Umbilical cord (tissue), 2 donors: ENCODE measurements at places on chromosomes 3 and 15. TPM values are rescaled to one million over a fixed set of nuclear protein-coding genes. Genes with fewer than 3 reads are reported as not detected.

DNA sequence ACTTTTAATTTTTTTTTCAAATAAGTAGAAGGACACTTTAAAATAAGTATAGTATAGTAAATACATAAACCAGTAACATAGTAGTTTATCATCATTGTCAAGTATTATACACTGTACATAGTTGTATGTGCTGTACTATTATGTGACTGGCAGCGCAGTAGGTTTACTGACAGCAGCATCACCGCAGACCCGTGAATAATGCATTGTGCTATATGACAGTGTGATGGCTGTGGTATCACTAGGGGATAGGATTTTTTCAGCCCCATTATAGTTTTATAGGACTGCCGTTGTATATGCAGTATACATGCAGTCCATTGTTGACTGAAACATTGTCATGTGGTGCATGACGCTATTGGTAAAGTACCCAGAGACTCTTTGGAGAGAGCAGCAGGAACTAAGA is 306.5 kb downstream of the SQOR start:
- DNase-seq = no peak

GRCh38 chr15:98433856-98434255 is 214.5 kb upstream of the IGF1R start:
- no peak for DNase-seq

DNA sequence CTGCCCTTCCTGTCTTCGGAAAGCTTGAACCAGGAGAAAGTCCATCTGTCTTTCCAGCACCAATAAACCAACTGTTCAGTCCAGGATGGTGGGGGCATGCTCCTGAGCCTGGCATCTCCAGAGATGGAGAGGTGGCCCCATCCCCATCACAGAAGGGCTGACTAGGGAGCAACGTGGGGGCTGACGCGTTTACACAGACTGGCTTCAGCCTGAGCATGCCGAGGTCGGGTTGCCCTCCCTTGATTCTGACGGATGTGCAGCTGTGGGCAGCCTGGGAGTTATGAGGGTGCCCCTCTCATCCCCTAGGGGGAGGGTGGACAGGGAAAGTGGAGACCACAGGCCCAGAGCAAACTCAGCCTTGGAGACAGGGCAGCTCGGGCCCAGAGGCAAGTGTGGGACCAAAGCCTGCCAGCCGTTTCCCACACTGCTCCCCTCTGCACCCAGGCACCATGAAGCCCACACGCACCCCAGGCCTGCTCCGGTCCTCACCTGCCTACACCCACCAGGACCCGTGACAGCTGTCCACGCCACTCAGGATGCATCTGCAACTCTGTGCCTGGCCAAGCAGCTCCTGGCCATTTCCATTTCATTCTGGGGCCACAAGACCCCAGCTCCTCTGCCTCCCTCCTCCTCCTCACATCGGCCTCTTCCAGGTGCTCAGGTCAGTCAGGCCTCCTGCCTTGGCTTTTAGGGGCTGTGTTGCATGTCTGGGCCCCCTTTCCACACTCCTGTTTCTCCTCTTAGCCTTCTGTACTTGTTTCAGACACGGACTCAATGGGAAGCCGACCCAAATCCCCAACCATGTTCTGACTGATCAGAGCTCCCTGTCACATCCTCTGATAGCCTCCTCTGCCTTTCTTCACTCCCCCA is 48.2 kb upstream of the SLC41A3 start:
- no peak for DNase-seq

DNA sequence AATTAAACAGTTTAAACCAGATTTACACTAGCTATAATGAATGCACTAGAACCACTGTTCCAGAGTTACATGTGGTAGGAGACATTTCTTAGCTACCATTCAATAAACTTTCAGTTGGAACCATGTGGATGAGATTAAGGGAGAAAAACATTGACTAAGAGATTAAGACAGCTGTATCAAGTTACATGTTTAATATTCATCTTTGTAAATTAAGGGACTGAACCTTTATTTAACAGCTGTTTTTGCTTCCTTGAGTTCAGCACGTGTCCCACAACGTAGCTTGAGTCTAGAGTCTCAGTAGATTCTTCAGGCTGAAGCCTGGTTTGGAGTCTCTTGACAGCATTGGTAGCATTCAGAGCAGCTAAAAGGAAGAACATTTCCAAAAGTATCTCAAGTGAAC is 27.2 kb upstream of the CFAP44 start:
- DNase-seq = no peak

DNA sequence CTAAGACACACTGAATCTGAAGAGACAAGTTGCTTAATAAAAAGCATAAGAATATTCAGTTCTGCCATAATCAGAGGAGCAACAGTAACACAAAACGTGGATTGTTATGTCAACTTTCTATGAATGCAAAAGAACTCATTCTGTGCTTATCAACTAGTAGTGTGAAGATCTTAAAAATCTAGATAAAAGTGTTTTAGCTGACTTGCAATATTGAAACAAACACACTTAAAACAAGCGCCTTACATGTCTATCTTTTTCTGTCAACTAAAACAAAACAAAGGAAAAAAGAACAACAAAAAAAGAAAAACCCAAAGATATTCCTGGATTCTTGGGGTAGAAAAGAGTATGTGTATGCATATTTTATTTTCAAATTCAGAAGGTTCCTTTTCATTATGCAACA is 37.7 kb downstream of the TASOR start:
- no peak for DNase-seq

GRCh38 chr3:14322667-14323295 is 79.6 kb upstream of the SLC6A6 start:
- no peak for DNase-seq

GRCh38 chr3:114093016-114093380 is 36.5 kb downstream of the QTRT2 start:
- DNase-seq = no peak

DNA sequence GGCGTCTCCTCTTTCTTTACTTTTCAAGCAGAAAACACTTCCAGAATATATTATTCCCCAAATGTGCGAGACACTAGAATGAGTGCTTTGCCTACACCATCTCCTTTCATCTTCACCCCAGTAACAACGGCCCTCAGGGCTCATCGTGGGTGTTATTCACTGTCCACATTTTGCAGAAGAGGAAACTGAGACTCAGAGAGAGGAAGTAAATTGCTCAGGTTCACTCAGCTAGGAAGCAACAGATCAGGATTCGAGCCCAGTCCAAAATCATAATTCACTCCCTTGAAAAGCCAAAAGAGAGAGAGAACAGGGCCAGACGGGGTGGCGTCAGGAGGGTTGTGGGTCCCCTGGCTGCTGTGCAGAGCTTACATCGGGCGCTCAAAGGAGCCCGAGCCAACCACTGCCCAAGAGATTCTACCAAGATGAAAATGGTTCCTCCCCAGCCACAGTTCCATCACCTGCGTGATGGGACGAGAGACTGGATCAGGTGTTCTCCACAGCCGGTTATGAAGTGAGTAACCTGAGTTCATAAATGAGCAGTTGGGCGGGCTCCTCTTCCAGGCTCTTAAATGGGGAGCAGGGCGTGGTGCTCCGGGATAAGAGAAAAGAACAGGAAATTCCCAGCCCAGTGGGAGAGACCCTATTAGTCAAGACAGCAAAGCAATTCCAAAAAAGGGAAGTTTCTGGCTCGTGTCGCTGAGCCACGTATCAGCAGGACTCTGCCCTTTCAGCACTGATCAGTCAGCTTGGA is 48.6 kb upstream of the FLNB start:
- peak; percentile 90 for DNase-seq

GRCh38 chr3:102113421-102114041 is 264.2 kb downstream of the NFKBIZ start:
- no peak for DNase-seq

DNA sequence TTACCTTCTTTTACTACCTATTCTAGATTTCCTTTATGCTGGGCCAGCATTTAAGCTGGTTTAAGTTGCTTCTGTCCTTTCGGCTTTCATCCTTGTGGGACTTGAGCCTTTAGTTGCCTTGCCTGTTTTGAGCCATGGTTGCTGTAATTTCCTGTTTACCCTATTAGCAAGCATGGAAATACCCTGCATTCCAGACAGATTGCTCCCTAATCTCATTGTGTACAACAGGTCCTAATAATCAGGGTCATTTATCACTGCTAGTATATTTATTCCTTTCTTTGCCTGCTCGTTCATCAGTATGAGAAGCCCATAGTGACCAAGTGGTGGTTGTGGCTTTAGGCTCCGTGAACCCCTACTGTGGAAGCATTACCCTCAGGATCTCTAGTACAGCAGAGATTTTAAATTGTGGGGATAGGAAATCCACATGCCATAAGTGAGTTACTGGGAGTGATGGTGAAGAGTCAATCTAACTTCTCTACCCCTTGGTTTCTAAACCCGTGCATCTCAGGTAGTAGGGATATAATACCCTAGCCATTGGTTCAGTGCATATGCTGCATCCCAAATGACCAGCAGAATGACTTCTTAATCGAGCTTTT is 31.9 kb downstream of the NCK1 start:
- DNase-seq = no peak

DNA sequence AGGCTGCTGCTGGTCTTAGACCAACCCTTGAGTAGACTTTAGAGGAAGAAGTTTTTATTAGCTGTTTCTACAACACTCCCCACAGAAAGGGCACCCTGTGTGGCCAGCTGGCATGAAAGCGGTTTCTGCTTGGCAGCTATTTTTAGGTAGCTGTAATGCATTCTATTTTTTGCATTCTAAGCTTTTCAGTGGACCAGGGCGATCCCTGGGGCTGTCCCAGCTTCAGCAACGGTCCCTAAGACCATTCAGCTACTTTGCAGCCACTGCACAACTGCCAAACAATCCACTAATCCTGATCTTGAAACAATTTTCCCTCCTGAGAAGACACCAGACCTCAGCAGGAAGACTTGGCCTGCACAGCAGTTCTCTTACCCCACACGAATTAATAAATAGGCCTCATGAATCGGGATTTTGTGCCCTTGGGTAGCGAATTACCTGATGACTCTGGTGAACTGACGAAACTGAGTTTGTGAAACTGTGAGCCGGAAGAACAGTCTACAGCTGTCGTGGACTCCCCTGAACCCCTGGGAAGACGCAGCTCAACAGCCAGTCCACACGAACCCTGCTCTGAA is 14.6 kb upstream of the TFRC start:
- DNase-seq = peak; percentile 40

GRCh38 chr15:72227720-72228119 is 3.3 kb downstream of the PKM start:
- DNase-seq = peak; percentile 10

DNA sequence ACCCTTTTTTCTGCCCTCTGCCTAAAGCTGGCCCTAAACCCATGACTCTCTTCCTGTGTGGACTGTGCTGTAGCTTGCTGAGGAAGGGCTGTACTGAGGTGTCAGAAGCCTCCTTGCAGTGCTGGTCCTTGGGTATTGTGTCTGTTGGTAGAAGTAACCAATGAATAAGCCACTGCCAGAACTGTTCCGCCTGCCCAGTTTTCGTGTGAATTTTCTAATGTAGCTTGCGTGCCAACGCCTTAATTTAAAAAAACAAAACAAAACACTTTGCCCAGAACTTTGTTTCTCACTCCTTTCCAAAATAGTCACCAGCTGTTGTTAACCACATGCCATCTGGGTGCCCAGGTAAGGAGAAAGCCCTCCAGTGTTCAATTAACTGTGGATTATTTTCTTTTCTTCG is 101.9 kb downstream of the KLHL25 start:
- DNase-seq = no peak

- no peak for DNase-seq
Measured at GRCh38 chr3:174581558-174581957, 277.6 kb upstream of the NAALADL2 start.

DNA sequence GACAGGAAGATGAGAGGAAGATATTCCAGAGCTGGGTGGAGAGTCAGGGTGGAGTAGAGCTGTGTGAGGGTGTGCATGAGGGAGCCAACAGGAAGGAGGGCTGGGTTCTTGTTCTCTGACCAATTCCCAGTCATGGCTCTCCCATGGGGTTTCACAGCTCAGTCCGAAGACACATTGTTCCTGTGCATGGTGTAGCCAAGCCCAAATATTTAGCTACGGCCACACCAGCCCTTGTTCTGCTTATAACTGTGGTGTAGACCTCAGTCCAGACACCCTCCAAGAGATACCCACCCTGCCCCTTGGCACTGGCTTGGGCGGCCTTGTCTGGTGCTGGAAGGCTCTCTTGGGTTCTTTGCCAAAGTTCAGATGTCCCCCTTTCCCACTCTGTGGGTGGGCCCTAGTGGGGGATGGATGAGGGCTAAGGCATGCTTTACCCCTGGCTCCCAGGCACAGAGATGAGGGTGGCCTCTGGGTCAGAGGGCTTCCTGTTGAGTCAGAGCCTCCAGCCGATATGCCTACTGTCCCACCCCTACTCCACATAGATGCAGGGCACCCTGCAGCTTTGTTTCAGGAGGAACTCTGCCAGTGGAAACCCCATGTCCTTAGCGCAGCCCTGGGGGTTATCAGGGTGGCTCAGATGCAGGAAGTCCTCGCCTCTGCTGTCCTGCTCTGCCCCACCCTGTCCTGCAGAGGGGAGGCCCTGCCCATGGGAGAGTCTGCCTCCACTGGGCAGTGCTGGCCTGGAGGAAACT is 271.2 kb upstream of the CTDSPL start:
- DNase-seq = no peak

DNA sequence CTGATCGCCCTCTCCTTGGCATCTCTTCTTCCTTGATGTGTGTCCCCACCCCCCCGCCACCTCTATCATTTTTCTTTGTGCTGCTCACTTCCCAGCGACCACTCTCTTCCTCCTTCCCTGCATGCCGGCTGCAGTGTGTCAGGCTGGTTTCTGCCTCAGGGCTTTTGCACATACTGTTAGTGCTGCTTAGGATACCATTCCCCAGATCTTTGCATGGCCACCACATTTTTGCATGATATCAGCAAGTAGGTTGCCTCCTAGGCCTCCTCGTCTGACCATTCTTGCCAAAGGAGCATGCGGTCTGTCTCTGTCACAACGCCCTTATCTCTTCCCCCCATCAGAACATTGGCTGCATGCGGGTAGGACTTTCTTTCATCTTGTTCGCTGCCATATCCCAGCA is 12.5 kb downstream of the FBLN2 start:
- no peak for DNase-seq

DNA sequence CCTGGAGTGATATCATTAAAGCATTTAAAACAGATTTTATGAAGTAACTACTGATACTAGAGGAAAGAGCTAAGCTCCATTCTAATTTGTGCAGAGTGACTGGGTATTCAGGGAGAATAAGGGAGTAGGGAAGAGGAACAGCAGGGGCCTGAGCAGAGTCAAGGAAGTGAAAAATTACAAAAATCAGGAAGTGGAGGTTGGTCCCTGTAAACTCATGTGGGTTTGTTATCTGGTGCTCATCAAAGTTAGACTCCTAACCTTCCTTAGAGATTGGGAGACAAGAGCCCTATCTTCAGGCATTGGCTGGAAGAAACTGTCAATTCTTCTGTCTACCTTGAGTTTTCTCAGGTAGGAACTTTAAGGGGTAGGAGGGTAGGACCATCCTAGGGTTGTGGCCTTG is 82.5 kb downstream of the NEK11 start:
- DNase-seq = no peak

- peak; percentile 59 for DNase-seq
Measured at GRCh38 chr3:99023590-99024192, 122.2 kb upstream of the DCBLD2 start.

- DNase-seq = no peak
Measured at GRCh38 chr15:75570126-75570845, 8.8 kb downstream of the PTPN9 start.

The TRIM71 gene
- total RNA-seq = 4.8 TPM

The CD47 gene
- 50.6 TPM for total RNA-seq

The CMTM8 gene
- total RNA-seq = not detected
